ENCODE measurements at places on chromosomes 5 and 9. TPM values are rescaled to one million over a fixed set of nuclear protein-coding genes. Genes with fewer than 3 reads are reported as not detected.
A peak's percentile ranks its signal among the peaks of the same experiment; 100 is the strongest.

Gene STPG3
- not detected for total RNA-seq

Gene CFAP90
- not detected for total RNA-seq

Gene SMIM33
- total RNA-seq = not detected

Gene CSF1R
- 0.62 TPM for total RNA-seq

Gene NEURL1B
- 5.4 TPM for total RNA-seq

Gene TBC1D13
- 32.1 TPM for total RNA-seq

Gene PCDHGA3
- total RNA-seq = 0.51 TPM

Gene NR5A1
- total RNA-seq = not detected

Gene PGM5
- total RNA-seq = not detected

Gene CCNJL
- 11.4 TPM for total RNA-seq

Gene CDH18
- not detected for total RNA-seq

Gene LIFR
- 5.9 TPM for total RNA-seq

Gene CDX1
- total RNA-seq = 0.57 TPM

GRCh38 chr9:91174772-91175171 is 186.9 kb downstream of the AUH start:
- no peak for DNase-seq
- peaks cover 7% of the 10 kb centered on the region for H3K36me3 ChIP-seq
- H3K4me1 ChIP-seq = peaks cover 9% of the 10 kb centered on the region
- no peak overlapping the region for H3K4me3 ChIP-seq
- H3K27ac ChIP-seq = no peak overlapping the region

GRCh38 chr5:151670083-151670686 is 16.5 kb downstream of the SPARC start:
- H3K27me3 ChIP-seq = no peaks in the 10 kb centered on the region
- DNase-seq = no peak
- peaks cover 99% of the 10 kb centered on the region for H3K4me1 ChIP-seq
- no peak overlapping the region for H3K4me3 ChIP-seq

DNA sequence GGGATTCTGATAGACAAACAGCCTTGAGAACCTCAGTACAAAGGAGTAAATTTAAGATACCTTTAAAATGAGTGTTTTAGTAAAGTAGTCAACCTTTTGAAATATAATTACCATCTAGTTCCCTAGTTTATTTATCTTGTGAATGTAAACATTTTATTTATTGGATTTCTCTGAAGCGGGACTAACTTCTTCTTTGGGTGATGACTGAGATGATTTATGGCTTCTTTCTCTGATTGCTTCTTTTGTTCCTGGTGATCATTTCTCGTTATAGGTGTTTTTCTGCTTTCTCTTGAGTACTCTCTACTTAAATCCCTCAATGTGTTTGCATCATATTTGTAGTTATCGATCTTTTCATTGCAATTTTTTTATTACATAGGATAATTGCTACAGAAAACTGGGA is 33.2 kb downstream of the PRDM6 start:
- no peak overlapping the region for H3K4me3 ChIP-seq
- H3K4me1 ChIP-seq = peaks cover 38% of the 10 kb centered on the region
- H3K27ac ChIP-seq = no peak overlapping the region
- no peak for DNase-seq
- no peaks in the 10 kb centered on the region for H3K27me3 ChIP-seq

DNA sequence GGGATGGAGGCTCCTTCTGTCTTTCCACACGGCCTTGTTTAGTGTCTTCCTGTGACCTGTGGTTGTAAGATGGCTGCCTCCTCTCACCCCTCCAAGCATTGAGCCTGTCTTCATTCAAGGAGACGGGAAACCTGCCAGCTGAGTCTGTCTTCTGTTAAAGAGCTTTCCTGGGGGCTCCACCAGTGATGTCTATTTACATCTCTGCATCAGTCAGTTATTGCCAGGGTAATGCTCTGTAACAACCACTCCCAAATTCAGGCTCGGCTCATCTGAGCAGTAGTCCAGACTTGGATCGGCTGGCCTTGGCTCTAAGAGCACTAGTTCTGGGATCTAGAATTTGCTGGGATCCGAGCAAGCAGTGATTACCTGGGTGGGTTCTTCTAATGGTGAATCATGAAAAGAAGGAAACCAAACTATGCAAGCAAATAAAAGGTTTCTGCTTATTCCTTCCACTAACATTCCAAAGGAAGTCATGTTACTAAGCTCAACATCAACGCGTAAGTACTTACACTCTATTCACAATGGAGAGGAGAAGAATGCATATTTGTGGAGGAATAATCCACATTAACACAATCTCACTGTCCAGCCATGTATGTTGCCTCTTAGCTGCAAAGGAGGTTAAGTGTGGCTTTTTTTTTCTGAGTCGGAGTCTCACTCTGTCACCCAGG is 61.7 kb downstream of the GALNT12 start:
- no peak overlapping the region for H3K4me3 ChIP-seq
- no peak overlapping the region for H3K27ac ChIP-seq
- no peaks in the 10 kb centered on the region for H3K36me3 ChIP-seq
- H3K27me3 ChIP-seq = peaks cover 24% of the 10 kb centered on the region
- no peak for DNase-seq

GRCh38 chr5:87541676-87542075 is 128.9 kb upstream of the CCNH start:
- no peak overlapping the region for H3K27ac ChIP-seq
- peaks cover 18% of the 10 kb centered on the region for H3K27me3 ChIP-seq
- H3K36me3 ChIP-seq = no peaks in the 10 kb centered on the region
- H3K4me1 ChIP-seq = no peaks in the 10 kb centered on the region

- no peak overlapping the region for H3K4me3 ChIP-seq
- no peaks in the 10 kb centered on the region for H3K4me1 ChIP-seq
- no peaks in the 10 kb centered on the region for H3K27me3 ChIP-seq
- H3K36me3 ChIP-seq = no peaks in the 10 kb centered on the region
- no peak for DNase-seq
Observed at GRCh38 chr9:137974746-137975526, 97.4 kb downstream of the CACNA1B start.

DNA sequence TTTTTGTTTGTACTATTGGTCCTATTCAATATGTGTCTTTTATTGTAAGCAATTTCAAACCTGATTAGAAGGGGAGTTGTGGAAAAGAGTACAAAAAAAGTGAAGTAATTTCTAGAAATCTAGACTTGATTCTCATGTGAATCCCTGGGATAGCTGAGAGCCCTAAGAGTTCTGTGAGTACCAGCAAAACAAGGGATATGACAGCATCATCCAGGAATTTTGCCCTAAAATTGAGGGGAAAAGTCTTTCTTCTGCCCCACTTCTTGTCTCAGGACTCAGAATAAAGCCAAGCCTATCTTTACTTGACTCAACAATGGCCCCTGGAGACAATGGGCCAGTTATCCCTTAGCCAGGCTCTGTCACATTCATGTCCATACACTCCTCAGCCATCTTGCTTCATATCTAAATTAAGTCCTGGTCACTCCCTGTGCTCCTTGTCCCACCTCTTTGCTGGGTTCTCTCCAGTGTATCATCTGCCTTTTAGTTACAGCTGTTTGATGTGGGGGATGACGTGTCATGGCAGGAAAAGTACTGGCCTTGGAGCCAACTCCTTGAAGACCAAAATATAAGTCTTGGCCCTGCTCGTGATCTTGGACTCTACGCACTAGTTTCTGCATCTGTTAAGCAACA is 81.2 kb downstream of the ADAMTS12 start:
- H3K27ac ChIP-seq = peak overlapping the region; percentile 18
- H3K27me3 ChIP-seq = no peaks in the 10 kb centered on the region
- no peak overlapping the region for H3K4me3 ChIP-seq
- no peak for DNase-seq
- H3K36me3 ChIP-seq = no peaks in the 10 kb centered on the region

- peaks cover 27% of the 10 kb centered on the region for H3K4me1 ChIP-seq
- H3K27ac ChIP-seq = no peak overlapping the region
- no peak overlapping the region for H3K4me3 ChIP-seq
Observed at GRCh38 chr5:146344155-146345118, 5.8 kb downstream of the POU4F3 start.

- no peak overlapping the region for H3K4me3 ChIP-seq
- peaks cover 26% of the 10 kb centered on the region for H3K4me1 ChIP-seq
- H3K27ac ChIP-seq = peak overlapping the region; percentile 77
- H3K36me3 ChIP-seq = peaks cover 3% of the 10 kb centered on the region
Observed at GRCh38 chr5:143355710-143356109, 47.8 kb downstream of the NR3C1 start.

GRCh38 chr9:70484232-70485130 is 70.0 kb upstream of the KLF9 start:
- no peak for DNase-seq
- no peak overlapping the region for H3K27ac ChIP-seq
- peaks cover 61% of the 10 kb centered on the region for H3K4me1 ChIP-seq
- H3K27me3 ChIP-seq = no peaks in the 10 kb centered on the region

DNA sequence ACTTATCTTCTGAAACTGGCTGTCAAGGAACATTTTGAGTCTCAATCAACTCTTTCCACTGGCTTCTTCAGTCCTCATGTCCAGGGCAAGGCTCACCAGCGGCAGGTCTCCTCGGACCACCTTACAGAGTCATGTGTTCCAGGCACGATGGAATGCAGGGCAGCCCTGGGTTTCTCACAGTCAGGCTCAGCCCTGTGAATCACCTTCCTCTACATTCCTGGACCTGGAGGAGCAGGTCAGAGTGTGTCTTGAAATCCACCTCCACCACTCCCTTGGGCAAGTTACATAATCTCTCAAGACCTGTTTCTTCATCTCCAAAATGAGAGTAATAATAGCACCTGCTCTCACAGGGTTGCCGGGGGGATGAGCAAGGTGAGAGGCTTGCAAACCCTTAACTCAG is 16.0 kb downstream of the ENC1 start:
- peaks cover 15% of the 10 kb centered on the region for H3K4me1 ChIP-seq
- no peak overlapping the region for H3K27ac ChIP-seq
- no peak for DNase-seq
- peaks cover 11% of the 10 kb centered on the region for H3K36me3 ChIP-seq

- H3K27me3 ChIP-seq = peaks cover 27% of the 10 kb centered on the region
- H3K27ac ChIP-seq = no peak overlapping the region
- no peak for DNase-seq
- no peaks in the 10 kb centered on the region for H3K4me1 ChIP-seq
- H3K36me3 ChIP-seq = no peaks in the 10 kb centered on the region
Observed at GRCh38 chr5:7759257-7759871, 91.6 kb downstream of the CFAP90 start.

GRCh38 chr5:122102825-122103224 is 24.8 kb upstream of the LOX start:
- peak overlapping the region; percentile 87 for H3K27ac ChIP-seq
- peaks cover 29% of the 10 kb centered on the region for H3K4me1 ChIP-seq

DNA sequence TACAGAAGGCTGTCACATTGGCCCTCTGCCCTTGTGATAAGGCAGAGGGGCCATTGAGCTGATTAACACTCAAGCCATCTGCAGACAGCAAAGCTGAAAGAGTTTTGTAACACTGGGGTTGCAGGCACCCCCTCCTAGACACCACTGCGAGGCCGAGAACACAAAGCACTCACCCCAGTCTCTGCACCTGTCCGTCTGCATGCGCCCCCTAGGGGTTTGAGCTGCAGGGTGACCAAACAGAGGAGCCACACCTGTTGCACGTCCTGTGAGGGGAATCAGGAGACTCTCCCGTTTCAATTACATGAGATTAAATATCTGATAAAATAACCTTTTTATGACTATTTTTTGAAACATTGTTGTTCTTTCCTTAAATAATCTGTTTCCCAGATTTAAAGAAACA is 1180.4 kb downstream of the CDH9 start:
- no peak overlapping the region for H3K27ac ChIP-seq
- no peaks in the 10 kb centered on the region for H3K36me3 ChIP-seq
- H3K27me3 ChIP-seq = no peaks in the 10 kb centered on the region
- no peaks in the 10 kb centered on the region for H3K4me1 ChIP-seq
- H3K4me3 ChIP-seq = no peak overlapping the region

- no peaks in the 10 kb centered on the region for H3K36me3 ChIP-seq
- no peak overlapping the region for H3K4me3 ChIP-seq
- no peaks in the 10 kb centered on the region for H3K27me3 ChIP-seq
- DNase-seq = no peak
- H3K27ac ChIP-seq = no peak overlapping the region
Observed at GRCh38 chr5:117246424-117246823, 671.8 kb upstream of the SEMA6A start.

GRCh38 chr5:66170195-66170919 is 26.3 kb downstream of the SREK1 start:
- DNase-seq = no peak
- no peaks in the 10 kb centered on the region for H3K27me3 ChIP-seq
- peak overlapping the region; percentile 64 for H3K27ac ChIP-seq
- peaks cover 3% of the 10 kb centered on the region for H3K4me1 ChIP-seq
- no peak overlapping the region for H3K4me3 ChIP-seq

GRCh38 chr9:133943781-133944745 is 48.1 kb downstream of the VAV2 start:
- peaks cover 7% of the 10 kb centered on the region for H3K4me1 ChIP-seq
- H3K4me3 ChIP-seq = no peak overlapping the region
- H3K36me3 ChIP-seq = peaks cover 2% of the 10 kb centered on the region
- no peak overlapping the region for H3K27ac ChIP-seq
- no peaks in the 10 kb centered on the region for H3K27me3 ChIP-seq

DNA sequence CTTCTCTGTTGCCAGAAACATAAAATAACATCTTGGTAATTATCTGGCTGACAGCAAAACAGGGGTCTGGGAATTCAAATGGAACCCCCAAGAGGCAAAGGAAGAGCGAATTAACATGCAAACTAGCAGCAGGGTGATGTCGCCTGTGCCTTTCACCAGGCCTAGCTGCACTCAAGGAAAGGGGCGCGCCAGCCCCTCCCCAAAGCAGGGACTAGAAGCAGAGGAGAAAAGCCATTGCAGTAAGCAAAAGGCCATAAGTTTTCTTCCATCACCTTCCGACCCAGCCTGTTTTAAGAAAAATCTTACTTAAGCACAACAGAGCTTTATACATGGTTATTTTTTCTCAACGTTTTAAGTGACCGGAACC is 539 bp downstream of the POC5 start:
- peaks cover 8% of the 10 kb centered on the region for H3K27me3 ChIP-seq
- peak overlapping the region; percentile 98 for H3K27ac ChIP-seq
- no peak for DNase-seq
- H3K36me3 ChIP-seq = peaks cover 3% of the 10 kb centered on the region

- peaks cover 15% of the 10 kb centered on the region for H3K36me3 ChIP-seq
- H3K27ac ChIP-seq = no peak overlapping the region
- H3K4me3 ChIP-seq = no peak overlapping the region
- H3K4me1 ChIP-seq = no peaks in the 10 kb centered on the region
Observed at GRCh38 chr9:136502940-136503550, 20.2 kb upstream of the SEC16A start.

- peak within 1 kb of the TSS; percentile 88 for H3K4me3 ChIP-seq
- peaks cover 3% of the 10 kb centered on the region for H3K36me3 ChIP-seq
- peak within 1 kb of the TSS; percentile 83 for H3K27ac ChIP-seq
Observed at GRCh38 chr5:76715736-76716455, at the start of gene F2R. Gene F2R, plus strand, starts transcription at chr5:76716126. Its CDS starts 182 bp downstream, at chr5:76716308.

DNA sequence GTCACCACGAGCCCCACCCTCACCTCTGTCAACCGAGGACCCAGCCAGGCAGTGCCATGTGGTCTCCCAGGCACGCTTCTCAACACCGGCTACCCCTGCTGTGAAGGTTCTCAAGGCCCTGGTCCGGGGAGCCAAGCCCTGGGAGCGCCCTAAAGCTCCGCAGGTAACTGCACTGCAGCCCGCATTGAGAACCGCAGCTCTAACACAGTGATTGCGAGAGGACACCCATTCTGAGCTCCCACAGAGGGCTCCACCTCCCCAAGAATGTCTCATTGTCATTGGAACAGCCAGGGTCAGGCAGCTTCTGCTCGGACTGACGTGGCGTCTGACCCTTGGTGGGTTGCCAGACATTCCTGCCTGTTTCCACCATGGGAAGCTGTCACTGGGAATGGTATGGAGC is 88.3 kb downstream of the ANKRD33B start:
- no peak overlapping the region for H3K4me3 ChIP-seq
- no peak for DNase-seq
- no peaks in the 10 kb centered on the region for H3K4me1 ChIP-seq
- peaks cover 3% of the 10 kb centered on the region for H3K36me3 ChIP-seq
- H3K27ac ChIP-seq = no peak overlapping the region

All from chondrocyte (in vitro differentiated cells).